ENCODE measurements at places on chromosomes 1 and 21.

DNA sequence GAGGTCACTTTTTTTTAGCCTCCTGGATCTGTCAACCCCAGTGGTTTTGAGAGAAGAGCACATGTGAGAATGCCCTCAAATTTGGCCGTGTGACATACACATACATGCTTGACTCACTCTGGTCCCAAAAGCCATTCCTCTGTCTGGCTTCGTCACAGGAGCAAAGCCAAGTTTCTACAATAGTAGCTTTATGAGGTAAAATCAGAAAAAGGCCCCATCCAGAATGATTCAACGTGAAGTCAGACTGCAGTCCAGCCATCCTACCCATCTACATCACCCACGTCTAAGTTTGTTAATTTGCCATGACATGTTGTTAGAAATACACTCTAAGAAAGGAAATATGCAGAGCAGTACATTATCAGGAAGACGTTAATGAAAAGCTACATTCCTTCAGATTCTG is 245.2 kb downstream of the SDCCAG8 start:
- DNase-seq: no peak

GRCh38 chr1:2082064-2082463 is 31.9 kb downstream of the PRKCZ start:
- DNase-seq: no peak

- peak; percentile 84 for DNase-seq
These were observed 135.5 kb downstream of the MIS18A start for GRCh38 chr21:32143241-32143939.

DNA sequence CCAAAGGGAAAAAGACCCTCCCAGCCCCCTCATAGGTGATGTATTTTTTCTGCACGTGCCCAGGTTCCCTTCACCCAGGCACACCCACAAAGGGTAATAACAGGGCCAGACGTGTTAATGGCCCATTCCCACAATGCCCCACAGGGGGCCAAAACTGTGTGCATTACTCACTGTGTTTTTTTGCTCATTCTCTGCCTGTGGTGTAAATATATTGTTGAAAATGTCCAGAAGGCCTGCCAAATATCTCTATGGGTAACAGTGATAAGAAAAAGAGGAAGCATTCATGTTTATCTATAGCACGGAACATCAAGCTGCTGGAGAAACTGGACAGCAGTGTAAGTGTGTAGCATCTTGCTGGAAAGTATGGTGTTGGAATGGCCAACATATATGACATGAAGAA is 21.9 kb downstream of the RHEX start:
- DNase-seq: no peak

- no peak for DNase-seq
These were observed 11.6 kb upstream of the S100A7A start for GRCh38 chr1:153404768-153405167.

- no peak for DNase-seq
These were observed 96.8 kb downstream of the CLIC6 start for GRCh38 chr21:34765619-34766018.

- DNase-seq: no peak
These were observed 107.1 kb downstream of the TAS1R2 start for GRCh38 chr1:18752409-18752808.

GRCh38 chr1:8659593-8659992 is 157.8 kb downstream of the RERE start:
- DNase-seq: no peak

DNA sequence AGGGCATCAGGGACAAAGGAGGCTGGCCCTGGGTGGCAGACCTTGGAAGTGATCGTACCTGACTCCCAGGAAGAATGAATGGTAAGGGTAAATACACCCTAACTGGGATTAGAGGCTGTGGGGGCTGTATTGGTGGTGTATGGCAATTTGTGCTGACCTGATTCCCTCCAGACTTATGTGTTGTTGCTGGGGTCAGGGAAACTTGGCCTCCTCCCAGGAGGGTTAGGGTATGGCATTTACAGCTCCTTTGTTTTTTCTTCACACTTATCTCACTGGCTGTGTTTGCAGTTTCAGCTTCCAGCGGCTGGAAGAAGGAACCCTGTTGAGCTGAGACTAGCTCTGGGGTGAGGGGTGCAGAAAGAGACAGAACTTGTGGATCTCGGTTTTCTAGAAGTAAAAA is 8.2 kb downstream of the VANGL1 start:
- peak; percentile 17 for DNase-seq

- DNase-seq: no peak
These were observed 19.8 kb upstream of the SLC2A1 start for GRCh38 chr1:42978317-42979035.

DNA sequence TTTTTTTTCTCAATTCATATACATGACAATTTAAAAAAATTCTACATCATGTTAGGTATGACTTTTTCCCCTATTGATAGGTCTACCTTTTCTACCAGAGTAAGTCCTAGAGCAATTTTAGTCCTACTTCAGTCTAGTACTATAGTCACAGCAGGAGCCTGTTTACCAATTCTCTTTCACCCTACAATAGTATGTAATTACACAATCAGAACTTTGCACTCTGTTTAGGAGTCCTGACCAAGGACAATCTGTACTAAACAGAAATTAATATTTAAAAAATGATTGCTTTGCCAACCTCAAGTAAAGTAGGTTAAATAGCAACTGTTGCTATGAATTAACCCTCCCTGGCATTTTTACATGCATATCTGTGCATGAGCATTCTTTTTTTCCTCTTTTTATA is 810 bp upstream of the CYP4A11 start:
- DNase-seq: no peak

DNA sequence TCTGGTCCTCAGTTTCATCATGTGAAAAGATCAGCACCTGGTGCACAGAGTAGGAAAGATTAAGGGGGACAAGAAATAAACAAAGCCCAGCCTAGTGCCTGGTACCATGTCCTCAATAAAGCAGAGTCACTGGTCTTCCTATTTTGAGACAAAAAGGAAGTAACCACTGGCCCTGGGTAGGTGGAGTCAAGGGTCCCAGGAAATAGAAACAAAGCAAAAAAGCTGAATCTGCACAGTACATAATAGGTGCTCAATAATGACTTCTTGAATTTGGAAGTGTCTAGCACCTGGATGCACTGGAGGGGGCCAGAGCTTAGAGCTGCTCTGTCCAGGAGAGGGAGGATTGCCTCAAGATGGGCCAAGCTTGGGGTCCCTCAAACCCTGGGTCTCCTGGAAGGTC is 1.9 kb upstream of the EPHB2 start:
- no peak for DNase-seq

DNA sequence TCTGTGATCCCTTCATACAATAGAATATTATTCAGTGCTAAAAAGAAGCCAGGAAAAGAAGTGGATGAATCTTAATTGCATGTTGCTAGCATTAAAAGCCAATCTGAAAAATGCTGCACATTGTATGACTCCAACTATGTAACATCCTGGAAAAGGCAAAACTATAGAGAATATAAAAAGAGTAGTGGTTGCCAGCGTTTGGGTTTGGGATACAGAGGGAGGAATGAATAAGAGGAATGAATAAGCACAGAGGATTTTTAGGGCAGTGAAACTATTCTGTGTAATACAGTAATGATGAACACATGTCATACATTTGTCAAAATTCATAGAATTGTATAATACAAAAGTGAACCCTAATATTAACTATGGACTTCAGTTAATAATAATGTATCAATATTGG is 42.5 kb downstream of the GPR88 start:
- no peak for DNase-seq

DNA sequence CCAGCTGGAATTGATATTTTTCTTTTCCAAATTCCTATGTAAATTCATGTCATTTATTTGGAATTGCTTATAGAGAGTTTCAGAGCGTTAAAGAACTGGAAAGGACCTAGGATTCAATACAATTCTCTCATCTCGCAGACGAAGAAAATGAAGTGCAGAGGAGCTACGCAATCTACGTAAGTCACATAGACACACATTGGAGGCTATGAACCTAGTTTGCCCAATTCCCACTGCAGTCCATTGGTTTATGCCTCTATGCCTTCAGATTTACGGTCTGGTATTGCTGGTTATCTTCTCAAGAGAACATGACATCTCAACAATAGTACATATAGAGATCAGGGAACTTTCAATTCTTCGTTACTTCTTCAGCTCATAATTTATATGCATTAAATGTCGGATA is 971 bp upstream of the RNF2 start:
- no peak for DNase-seq

DNA sequence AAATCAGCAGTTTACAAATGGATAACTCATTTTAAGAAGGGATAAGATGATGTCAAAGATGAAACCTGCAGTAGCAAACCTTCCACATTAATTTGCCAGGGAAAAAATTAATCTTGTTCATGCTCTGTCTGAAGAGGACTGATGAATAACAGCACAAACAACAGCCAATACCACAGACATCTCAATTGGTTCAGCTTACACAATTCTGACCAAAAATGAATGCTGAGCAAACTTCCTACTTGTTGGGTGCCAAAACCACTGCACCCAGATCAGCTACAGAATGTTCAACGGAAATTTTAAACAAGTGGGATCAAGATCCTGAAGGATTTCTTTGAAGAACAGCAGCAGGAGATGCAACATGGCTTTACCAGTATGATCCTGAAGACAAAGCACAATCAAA is 98.3 kb downstream of the COQ8A start:
- peak; percentile 5 for DNase-seq

DNA sequence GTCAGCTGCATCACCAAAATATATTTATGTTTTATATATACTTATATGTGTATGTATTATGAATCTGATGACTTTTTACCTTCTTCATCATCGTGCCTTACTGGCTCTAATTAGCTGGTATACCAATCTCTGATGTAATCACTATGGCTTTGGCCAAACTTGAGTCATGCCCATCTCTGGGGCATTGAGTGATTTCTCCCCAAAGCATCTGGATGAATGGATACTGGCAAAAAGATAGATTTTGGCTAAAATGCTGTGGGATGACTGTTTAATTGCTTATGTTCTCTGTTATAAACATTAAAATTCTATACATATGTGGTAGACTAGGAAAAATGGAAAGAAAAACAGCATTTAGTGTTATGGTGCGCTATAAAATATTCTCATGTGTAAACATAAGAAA is 19.6 kb downstream of the CDKN2C start:
- DNase-seq: no peak

DNA sequence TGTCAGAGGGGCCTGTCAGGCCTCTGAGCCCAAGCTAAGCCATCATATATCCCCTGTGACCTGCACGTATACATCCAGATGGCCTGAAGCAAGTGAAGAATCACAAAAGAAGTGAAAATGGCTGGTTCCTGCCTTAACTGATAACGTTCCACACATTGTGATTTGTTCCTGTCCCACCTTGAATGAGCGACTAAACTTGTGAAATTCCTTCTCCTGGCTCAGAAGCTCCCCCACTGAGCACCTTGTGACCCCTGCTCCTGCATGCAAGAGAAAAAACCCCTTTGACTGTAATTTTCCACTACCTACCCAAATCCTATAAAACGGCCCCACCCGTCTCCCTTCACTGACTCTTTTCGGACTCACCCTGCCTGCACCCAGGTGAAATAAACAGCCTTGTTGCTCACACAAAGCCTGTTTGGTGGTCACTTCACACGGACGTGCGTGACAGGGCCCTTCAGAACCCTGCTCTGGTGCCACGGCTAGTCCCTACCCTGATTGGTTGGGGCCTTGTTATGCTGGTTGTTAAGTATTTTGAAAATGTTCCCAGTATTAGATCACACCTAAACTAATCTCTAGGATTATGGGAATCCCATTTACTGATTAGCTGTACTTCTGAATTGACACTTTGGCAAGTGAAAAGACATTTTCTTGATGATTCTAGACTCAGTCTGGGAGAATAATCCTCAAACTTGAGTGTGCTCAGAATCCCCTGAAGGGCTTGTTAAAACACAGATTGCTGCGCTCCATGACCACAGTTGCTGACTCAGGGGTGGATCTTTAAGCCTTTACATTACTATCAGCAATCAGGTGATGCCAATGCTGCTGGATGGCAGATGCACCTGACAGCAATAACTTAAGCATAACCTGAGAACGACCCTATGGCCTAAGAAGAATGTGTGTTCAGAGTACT is 28.8 kb upstream of the SPATA6 start:
- DNase-seq: no peak

DNA sequence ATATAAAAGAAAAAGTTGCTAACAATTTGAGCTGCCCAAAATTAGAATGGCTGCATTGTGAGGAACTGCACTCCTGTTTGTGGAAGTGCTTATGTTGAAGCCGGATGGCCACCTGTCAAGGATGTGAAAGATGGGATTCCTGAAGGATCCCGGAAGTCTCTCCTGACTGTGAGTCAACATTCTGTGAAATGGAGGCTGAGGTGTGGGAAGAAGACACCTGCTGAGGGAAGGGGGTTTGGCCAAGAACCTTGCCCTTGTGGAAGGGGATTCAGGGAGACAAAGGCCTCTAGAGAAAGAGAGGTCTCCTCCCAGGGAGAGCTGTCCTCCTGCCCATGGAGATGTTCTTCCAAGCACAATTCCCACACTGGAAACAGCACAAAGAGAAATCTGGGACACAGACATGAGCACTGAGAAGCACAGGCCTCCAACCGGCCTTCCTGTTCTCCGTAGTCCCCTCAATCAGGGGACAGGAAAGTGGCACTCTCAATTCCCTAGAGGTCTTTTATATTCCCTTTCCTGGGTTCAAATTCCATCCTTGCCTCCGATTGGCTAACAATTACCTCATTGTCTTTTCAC is 70.5 kb downstream of the CD2 start:
- no peak for DNase-seq

- no peak for DNase-seq
These were observed 61.9 kb upstream of the TARDBP start for GRCh38 chr1:10950316-10951172.

DNA sequence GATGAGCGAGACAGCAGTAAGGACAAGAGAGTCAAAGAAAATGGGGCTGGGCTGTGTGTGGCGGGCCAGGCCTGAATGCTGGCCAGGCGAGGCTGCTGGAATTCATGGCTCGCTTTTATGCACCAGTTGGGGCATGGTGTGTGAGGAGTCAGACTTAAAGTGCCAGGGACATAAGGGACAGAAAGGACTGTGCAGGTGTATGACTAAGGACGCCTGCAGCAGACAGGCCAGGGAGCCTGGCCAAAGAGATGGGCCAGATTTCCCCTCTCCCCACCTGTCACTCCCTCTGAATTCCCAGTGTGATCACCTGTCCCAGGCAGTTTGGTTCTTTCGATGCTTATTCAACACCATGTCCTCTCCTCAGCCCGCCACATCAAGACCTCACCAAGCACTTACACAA is 16.9 kb upstream of the SMIM12 start:
- DNase-seq: no peak

- DNase-seq: peak; percentile 36
These were observed 72.9 kb downstream of the RPS6KA1 start for GRCh38 chr1:26602378-26602959.

- DNase-seq: no peak
These were observed 15.6 kb downstream of the STRIP1 start for GRCh38 chr1:110049801-110050601.

DNA sequence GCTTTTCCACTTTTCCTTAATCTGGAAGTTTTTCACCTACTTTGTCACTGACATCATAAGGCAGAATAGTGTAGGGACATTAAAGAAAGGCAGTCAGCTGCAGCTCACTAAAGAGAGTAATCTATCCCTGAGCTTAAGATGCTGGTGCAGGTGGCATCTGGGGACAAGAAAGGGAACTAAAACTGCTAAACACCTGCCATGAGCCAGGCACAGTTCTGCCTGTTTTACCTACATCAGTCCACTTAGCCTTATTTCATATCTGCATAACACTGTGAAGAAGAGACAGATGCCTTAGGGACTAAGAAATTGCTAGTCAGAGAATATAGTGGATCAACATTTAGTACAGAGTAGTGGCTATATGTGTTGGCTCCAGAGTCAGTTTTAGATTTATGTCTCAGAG is 88.1 kb downstream of the GPATCH2 start:
- no peak for DNase-seq

All from fibroblast of skin of left biceps (primary cell).